ENCODE measurements at places on chromosomes 1 and 21. TPM values are rescaled to one million over a fixed set of nuclear protein-coding genes. Genes with fewer than 3 reads are reported as not detected.

Gene KCNE1
- 0.06 TPM for total RNA-seq

DNA sequence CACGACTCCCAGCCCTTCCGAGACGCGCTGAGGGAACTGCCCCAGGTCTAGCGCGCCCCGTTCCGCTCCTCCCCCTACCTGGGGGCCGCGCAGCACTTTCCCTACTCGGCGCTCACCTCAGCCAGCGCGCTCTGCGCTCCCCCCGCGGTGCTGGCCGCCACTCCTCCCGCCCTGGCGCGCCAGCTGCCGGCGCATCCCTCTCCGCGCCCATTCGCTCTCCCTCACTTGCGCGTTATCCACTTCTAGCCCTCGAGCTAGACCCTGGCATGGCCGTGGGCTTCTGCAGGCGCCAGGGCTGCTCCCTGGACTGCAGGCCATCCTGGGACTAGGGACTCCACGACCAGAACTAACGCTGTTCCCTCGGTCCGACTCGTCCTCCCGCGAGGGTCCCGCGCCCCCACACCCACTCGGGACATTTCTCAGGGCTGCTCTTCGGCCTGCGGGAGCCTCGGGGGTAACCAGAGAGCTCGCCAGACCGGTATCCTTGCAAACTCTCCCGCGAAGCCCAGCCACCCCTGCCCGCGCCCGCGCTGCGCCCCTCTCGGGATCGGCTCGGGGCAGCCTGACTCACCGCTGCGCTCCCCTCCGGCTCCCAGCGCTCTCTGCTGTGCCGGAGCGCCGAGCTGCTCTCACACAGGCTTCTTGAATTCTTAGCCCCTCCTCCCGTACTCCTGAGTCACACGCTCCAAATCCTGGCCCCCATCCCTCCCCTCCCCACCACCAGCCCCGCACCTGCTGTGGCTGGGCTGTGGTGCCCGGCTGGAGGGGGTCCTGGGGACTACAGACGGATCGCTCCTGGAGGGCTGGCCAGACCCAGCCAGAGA, at the start of gene NGF:
TSS of gene NGF (minus strand) at position 617 of the 824 bp plus-strand sequence. CDS start 51,454 bp downstream, outside the sequence.
- peak; percentile 77 for DNase-seq

Gene AGBL4
- not detected for total RNA-seq

GRCh38 chr1:70034403-70034802, 171.0 kb downstream of the LRRC40 start:
- DNase-seq, result peak; percentile 20

DNA sequence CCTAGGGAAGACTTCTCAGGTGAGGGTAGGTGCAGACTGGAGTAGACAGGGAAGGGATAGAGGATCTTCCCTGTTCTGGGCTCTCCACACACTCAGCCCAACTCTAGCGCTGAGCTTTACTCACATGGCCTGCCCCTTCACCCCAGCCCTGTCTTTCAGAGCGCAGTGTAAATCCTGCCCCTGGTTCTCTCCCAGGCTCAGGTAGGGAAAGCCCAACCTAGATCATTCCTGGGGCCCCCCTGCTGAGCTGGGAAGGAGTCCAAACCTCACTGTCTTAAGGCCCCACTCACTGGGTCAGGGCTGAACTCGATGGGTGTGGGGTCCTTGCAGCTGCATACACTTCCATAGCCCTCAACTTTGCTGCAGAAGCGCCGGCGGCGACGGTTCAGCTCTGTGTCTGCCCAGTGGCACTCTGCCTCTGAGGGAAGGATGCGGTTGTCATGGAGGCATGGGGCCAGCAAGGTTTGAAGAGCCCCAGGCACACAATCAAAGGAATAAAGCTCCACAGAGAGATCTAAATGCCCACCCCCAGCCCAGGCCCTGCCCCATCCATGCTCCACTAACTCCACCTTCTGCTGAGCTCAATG, 4.2 kb downstream of the POMGNT1 start:
- DNase-seq, result no peak

- DNase-seq, result peak; percentile 54
These were observed 86.4 kb downstream of the FOXD2 start for GRCh38 chr1:47524272-47524671.

DNA sequence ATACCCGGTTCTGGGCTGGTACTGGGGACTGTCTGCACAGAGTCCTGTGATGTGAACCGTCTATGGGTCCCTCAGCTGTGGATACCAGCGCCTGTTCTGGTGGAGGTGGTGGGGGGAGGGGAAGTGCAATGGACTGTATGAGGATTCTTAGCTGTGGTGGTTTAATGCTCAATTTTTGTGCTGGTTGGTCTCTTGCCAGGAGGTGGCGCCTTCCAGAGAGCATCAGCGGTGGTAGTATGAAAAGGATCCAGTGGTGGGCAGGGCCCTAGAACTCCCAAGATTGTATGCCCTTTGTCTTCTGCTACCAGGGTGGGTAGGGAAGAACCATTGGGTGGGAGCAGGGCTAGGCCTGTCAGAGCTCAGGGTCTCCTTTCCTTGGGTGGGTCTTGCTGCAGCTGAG, 89.4 kb upstream of the B3GALT2 start:
- no peak for DNase-seq
